ENCODE measurements at places on chromosomes 1 and 21. TPM values are rescaled to one million over a fixed set of nuclear protein-coding genes. Genes with fewer than 3 reads are reported as not detected.

DNA sequence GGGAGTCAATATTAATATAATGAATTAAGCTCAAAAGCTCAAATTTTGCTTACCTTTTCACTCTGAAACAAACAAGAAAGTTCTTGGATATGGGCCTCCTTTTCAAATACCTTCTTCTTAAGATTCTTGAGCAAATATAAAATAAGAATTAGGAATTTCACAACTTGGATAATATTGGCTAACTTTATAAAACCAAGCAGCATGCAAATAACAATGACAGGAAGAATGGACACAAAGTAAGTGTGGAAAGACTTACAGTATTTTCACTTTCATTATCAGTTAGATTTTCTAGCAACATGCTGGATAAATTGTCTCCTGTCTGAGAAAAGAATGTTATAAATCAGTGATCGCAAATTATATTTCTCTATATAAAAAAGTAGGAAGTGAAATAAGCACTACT is 13.2 kb downstream of the ODF2L start:
- no peaks in the 10 kb centered on the region for H3K36me3 ChIP-seq
- no peaks in the 10 kb centered on the region for H3K4me1 ChIP-seq
- DNase-seq = no peak
- no peak overlapping the region for H3K27ac ChIP-seq

- H3K4me1 ChIP-seq = no peaks in the 10 kb centered on the region
- H3K27ac ChIP-seq = no peak overlapping the region
- DNase-seq = no peak
- no peak overlapping the region for H3K4me3 ChIP-seq
- peaks cover 16% of the 10 kb centered on the region for H3K27me3 ChIP-seq
Observed at GRCh38 chr21:36688324-36688723, 10.6 kb upstream of the SIM2 start.

DNA sequence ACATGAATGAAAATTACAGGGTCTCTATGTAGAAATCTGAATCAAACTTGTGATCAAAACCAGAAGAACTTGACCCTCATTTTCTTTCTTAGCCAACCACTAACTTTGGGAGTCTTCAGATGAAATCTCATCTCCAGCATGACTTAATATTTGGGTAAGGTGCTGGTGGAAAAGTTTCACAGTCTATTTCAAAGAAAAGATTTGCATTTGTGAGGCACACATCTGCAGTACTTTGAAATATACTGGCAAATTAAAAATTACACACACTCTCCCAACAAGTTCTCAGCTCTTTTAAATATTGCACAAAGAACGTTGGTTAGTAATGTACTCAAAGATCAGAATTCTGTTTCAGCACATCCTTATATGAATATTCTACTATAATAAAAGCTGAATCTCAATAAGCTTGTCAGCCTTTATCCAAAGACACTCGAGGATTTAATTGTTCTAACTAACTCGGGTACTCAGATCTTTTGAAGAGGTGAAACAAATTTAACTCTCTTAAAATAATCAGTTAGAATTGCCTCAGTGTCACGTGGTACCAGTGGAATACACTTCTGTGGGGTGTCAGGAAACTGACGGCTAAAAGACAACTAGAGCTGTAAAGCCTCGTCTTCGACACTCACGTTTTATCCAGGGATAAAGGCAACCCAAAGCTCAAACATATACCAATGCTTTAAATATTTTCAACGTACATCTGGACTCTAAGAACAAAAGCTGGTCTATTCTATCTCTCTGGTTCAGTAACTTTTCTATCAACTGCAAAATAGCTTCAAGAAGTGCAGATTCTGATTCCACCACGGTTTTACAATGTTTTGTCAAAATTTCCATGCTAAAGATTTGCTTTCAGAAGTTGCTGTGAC is 19.0 kb downstream of the SAMSN1 start:
- H3K36me3 ChIP-seq = no peaks in the 10 kb centered on the region
- no peaks in the 10 kb centered on the region for H3K27me3 ChIP-seq
- H3K27ac ChIP-seq = no peak overlapping the region
- no peak overlapping the region for H3K4me3 ChIP-seq

DNA sequence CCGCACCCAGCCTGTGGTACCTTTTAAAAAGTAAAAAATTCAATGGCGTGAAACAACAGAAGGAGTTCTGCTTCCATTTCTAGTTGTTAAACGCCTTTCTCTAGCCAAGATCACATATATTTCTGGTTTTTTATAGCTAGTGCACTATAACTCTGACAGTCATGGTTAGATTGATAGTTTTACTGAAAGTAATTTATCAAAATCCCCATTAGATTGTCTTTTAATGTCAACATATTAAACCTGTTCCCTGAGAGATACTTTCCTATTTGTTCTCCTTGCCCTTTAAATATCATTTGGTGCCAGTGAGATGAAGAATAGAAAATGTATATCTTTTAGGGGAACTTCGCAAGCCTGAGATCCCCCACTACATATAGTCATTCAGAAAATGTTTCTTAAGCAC is 7.3 kb downstream of the SMAP2 start:
- no peaks in the 10 kb centered on the region for H3K36me3 ChIP-seq
- H3K4me3 ChIP-seq = no peak overlapping the region
- DNase-seq = no peak
- peak overlapping the region; percentile 19 for H3K27ac ChIP-seq

DNA sequence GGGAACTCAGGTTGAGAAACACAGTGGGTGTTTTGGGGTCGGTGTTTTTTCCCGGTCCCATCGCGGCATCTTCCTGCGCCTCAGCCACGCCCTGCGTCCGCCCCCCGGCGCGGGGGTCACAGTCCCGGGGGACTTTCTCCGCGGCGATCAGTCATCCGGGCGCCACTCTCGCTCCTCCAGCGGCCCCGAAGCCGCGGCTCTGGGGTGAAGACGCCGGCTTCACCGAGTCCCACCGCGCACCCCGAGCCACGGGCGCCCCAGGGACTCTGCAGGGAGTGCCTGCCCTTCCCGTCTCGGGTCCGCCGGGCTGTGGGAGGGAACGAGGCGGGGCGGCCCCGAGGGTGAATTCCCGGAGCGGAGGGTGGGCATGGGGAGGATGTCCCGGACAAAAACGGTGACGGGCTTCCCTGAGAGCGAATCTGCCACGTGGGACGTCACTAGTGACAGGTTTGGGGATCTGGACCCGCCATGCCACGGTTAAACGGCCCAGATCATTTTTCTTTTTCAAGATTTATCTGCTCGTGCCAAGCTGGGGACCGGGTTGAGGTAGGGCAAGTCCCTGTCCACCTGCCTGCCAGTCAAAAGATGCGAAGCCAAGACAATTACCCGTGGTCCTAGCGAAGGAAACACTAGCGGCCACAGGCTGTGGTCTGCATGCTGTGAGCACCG is 717 bp upstream of the BATF3 start:
- peaks cover 7% of the 10 kb centered on the region for H3K4me1 ChIP-seq
- peak overlapping the region; percentile 35 for H3K27ac ChIP-seq
- H3K27me3 ChIP-seq = no peaks in the 10 kb centered on the region

DNA sequence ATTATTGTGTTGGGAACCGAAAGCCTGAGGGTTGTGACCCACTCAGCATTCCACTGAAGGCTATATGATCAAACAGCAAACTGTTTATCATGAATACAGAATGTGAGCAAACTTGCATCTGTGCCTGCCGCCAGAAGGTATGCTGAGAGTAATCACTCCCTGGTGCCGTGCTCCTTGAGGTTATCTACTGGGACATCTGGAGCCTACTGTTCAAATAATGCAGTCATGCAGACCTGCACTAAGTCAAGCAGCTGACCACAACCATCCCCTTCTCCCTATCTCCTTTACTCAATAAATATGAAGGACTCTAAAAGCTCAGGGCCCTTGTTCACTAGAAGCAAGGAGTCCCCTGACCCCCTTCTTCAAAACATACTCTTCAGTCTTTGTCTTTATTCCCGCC is 13.5 kb downstream of the GSTM5 start:
- no peak overlapping the region for H3K27ac ChIP-seq
- no peak for DNase-seq
- H3K4me1 ChIP-seq = no peaks in the 10 kb centered on the region

GRCh38 chr1:93716941-93717368 is 35.3 kb upstream of the BCAR3 start:
- H3K27me3 ChIP-seq = no peaks in the 10 kb centered on the region
- H3K36me3 ChIP-seq = no peaks in the 10 kb centered on the region
- no peak for DNase-seq
- no peaks in the 10 kb centered on the region for H3K4me1 ChIP-seq
- no peak overlapping the region for H3K27ac ChIP-seq
- no peak overlapping the region for H3K4me3 ChIP-seq

GRCh38 chr1:232876506-232877364 is 71.5 kb downstream of the MAP10 start:
- H3K27me3 ChIP-seq = no peaks in the 10 kb centered on the region
- no peak for DNase-seq
- no peaks in the 10 kb centered on the region for H3K4me1 ChIP-seq
- no peak overlapping the region for H3K27ac ChIP-seq
- H3K36me3 ChIP-seq = no peaks in the 10 kb centered on the region
- H3K4me3 ChIP-seq = no peak overlapping the region

DNA sequence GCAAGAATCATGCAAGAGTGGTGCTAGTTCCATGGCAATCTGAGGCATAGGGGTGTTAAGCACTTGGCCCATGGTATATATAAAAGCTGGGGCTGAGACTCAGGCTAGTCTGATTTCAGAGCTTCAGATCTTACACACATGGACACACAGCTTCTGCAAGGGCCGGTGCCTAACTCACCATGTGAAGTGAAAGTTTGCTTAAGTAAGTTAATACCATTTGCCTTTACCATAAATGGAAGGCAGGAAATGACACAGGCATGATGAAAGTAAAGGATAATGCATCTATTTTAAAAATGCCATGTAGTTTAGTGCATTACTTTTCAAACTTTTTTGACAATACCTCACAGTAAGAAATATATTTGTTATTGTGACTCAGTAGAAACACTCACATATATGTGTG is 122.6 kb downstream of the KCNJ6 start:
- no peaks in the 10 kb centered on the region for H3K27me3 ChIP-seq
- no peaks in the 10 kb centered on the region for H3K36me3 ChIP-seq
- H3K27ac ChIP-seq = no peak overlapping the region
- no peak overlapping the region for H3K4me3 ChIP-seq
- no peak for DNase-seq
- H3K4me1 ChIP-seq = no peaks in the 10 kb centered on the region

DNA sequence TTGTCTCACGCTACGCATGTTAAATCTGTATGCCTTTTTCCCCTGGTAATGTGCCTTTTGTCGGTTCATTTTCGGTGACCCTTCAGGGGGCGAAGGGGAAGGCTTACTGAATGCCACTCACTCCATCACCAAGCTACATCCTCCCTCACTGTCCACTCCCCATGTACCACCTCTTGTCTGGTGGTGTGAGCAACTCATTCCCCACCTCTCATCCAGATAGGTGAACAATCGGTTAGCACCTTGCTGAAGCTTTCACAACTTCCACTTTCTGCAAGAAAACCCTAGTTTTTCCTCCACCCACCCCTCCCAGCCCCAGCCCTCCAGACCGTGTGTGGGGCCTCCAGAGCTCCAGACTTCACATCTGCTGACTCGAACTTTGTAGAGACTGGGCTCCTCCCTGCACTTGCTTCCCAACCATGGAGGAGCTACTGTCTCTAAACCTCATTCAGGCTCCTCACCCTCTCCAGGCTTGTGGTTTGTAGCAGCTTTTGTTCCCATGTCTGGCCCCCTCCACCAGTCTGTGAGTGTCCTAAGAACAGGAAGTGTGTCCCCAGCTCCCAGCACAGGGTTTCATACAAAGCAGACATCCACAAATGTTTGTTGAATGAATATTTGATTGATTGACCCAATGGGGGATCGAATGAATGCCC is 48.4 kb upstream of the RUNX3 start:
- no peak overlapping the region for H3K4me3 ChIP-seq
- H3K27me3 ChIP-seq = no peaks in the 10 kb centered on the region
- DNase-seq = no peak
- H3K27ac ChIP-seq = no peak overlapping the region

The TDRD5 gene
- 7.6 TPM for total RNA-seq

The LRRN2 gene
- 15.3 TPM for total RNA-seq

The LEMD1 gene
- total RNA-seq = 0.68 TPM

The GNG12 gene
- 61.5 TPM for total RNA-seq

The HCN3 gene
- total RNA-seq = 1.9 TPM

Measured in prostate gland (tissue), 2 donors.